ENCODE measurements at places on chromosomes 2 and 18. TPM values are rescaled to one million over a fixed set of nuclear protein-coding genes. Genes with fewer than 3 reads are reported as not detected.

Gene FOXI3
- not detected for total RNA-seq

Gene CYTIP
- total RNA-seq, result 2.9 TPM

Gene DPP4
- 6.7 TPM for total RNA-seq

Gene SEPTIN10
- total RNA-seq, result 157 TPM

GRCh38 chr18:6821356-6821755, 91.8 kb downstream of the ARHGAP28 start:
- H3K4me3 ChIP-seq, result no peak overlapping the region
- H3K27ac ChIP-seq, result no peak overlapping the region
- H3K4me1 ChIP-seq, result no peaks in the 10 kb centered on the region
- H3K27me3 ChIP-seq, result no peaks in the 10 kb centered on the region
- no peaks in the 10 kb centered on the region for H3K36me3 ChIP-seq
- no peak for ATAC-seq

DNA sequence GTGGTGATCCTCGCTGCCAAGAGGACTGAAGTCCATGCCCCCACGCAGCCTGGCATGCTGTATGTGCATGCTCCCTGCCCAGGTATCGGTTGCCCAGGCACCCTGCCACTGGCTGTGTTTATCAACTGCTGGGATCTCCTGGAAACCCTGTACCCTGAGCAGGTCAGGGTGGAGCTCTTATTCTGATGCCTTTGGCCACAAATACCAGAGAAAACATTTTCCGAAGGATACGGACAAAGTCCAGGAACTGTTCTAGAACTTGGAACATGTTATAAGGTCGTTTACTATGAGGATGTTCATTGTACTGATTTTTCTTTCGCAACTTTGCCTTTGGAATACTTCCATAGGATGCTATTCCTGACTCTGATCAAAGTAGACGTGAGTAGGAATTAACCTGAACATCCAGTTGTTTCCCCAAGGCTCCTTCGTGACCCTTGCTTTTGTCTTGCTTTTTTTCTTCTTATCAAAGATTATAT, 55.2 kb downstream of the TMEM17 start:
- H3K27me3 ChIP-seq, result no peaks in the 10 kb centered on the region
- no peak overlapping the region for H3K27ac ChIP-seq
- ATAC-seq, result no peak
- no peaks in the 10 kb centered on the region for H3K4me1 ChIP-seq
- H3K36me3 ChIP-seq, result no peaks in the 10 kb centered on the region

DNA sequence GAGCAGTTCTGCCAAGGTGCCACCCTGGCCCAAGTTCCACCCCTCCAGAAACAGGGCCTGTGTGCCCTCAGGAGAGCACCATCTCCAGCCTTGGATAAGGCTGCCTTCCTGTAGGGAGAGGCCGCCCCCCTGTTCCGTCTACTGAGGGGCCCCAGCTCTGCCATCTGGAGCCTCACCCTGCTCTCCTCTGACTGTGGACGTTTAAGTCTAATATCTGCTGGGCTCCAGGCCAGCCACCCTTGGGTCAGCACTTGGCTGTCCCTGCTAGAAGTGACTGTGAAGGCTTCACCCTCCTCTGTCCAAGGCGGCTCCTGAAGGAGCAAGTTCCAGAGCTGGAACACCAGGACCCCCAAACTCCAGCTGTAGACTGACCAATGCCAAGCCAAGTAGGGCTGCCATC, 26.3 kb downstream of the RHOB start:
- no peak overlapping the region for H3K27ac ChIP-seq
- no peaks in the 10 kb centered on the region for H3K36me3 ChIP-seq

GRCh38 chr2:168705534-168706470, 96.6 kb upstream of the NOSTRIN start:
- H3K36me3 ChIP-seq, result no peaks in the 10 kb centered on the region
- ATAC-seq, result no peak
- H3K4me3 ChIP-seq, result no peak overlapping the region
- H3K27me3 ChIP-seq, result no peaks in the 10 kb centered on the region
- no peaks in the 10 kb centered on the region for H3K4me1 ChIP-seq

DNA sequence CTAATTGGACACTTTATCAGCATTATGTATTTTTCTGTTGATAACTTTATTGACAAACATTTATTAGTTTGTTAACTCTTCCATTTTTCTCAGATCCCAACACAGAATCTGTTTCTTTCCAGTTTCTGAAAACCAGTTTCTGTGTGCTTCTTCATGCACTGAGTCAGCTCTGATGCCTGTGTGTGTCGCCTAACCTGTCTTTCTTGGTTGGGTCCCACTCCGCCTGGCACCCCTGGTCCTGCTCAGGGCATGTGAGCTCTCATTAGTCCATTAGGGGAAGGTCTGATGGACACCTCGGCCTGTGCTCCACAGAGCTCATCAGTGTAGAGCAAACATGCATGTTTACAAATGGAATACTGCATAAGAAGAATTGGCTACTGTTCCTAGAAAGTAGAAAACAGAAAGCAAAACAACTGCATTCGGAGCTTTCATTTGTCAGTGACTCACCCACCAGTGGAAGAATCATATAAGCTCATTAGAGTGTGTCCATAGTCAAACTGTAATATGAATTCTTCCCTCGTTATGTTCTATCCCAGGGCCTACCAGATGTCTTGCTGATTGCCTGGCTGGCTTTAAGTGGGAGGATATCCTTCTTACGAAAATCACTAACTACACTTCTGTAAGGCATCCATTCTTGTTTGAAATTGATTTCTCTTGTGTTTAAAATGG, 137.7 kb downstream of the SNTG2 start:
- no peak for ATAC-seq
- H3K4me1 ChIP-seq, result no peaks in the 10 kb centered on the region
- no peaks in the 10 kb centered on the region for H3K36me3 ChIP-seq
- H3K27me3 ChIP-seq, result no peaks in the 10 kb centered on the region

DNA sequence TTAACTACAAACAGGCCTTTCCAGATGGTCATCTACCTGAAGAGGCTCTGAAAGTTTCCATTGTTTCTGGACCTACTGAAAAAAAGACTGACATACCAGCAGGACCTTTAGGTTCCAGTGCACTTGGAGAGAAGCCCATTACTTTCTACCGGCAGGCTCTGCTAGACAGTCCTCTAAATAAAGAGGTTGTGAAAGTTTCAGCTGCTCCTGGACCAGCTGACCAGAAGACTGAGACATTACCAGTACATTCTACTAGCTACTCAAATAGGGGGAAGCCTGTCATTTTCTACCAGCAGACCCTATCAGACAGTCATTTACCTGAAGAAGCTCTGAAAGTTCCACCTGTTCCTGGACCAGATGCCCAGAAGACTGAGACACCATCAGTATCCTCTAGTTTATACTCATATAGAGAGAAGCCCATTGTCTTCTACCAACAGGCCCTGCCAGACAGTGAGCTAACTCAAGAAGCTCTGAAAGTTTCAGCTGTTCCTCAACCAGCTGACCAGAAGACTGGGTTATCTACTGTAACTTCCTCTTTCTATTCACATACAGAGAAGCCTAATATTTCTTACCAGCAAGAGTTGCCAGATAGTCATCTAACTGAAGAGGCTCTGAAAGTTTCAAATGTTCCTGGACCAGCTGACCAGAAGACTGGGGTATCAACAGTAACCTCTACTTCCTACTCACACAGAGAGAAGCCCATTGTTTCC, 65.8 kb downstream of the ALMS1 start:
- no peaks in the 10 kb centered on the region for H3K36me3 ChIP-seq
- no peak overlapping the region for H3K27ac ChIP-seq
- H3K4me3 ChIP-seq, result no peak overlapping the region
- H3K4me1 ChIP-seq, result no peaks in the 10 kb centered on the region

GRCh38 chr2:31227711-31228125, 6.2 kb upstream of the EHD3 start:
- no peak for ATAC-seq
- no peaks in the 10 kb centered on the region for H3K4me1 ChIP-seq
- no peak overlapping the region for H3K4me3 ChIP-seq
- no peak overlapping the region for H3K27ac ChIP-seq
- H3K27me3 ChIP-seq, result peaks cover 28% of the 10 kb centered on the region

- H3K4me3 ChIP-seq, result no peak overlapping the region
- H3K36me3 ChIP-seq, result no peaks in the 10 kb centered on the region
- no peak overlapping the region for H3K27ac ChIP-seq
- no peaks in the 10 kb centered on the region for H3K27me3 ChIP-seq
- no peaks in the 10 kb centered on the region for H3K4me1 ChIP-seq
- ATAC-seq, result no peak
Observed at GRCh38 chr2:24839729-24840128, 46.5 kb downstream of the CENPO start.

GRCh38 chr2:135099802-135100483, 47.9 kb downstream of the RAB3GAP1 start:
- no peak for ATAC-seq
- no peak overlapping the region for H3K27ac ChIP-seq
- H3K27me3 ChIP-seq, result no peaks in the 10 kb centered on the region
- H3K4me3 ChIP-seq, result no peak overlapping the region
- H3K36me3 ChIP-seq, result no peaks in the 10 kb centered on the region

- ATAC-seq, result no peak
- H3K36me3 ChIP-seq, result peaks cover 16% of the 10 kb centered on the region
Observed at GRCh38 chr2:72949045-72949444, 31.7 kb downstream of the EMX1 start.

DNA sequence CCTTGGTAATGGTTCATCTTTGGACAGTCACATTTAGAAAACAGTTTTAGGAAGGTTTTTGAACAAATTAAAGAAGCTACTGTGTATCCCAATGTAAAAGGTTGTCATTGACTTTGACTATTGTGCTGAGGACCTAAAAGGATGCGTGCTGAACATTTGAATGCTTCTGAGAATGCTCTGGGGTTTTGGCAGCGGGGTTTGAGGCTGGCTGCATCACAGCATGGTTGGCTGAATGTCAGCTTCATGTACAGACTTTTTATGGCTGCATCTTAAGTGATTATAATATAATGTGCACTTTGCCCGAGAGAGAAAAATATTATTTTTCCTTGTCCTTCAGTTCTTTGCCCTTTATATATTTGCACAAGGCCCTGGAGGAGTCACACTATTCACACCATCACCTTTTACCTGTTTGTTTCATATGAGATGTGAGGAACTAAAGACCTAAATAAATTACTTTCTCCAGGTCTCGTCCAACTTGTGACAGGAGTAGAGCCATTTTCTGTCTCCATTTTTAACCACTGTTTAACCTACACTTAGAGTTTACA, 125.9 kb downstream of the CCDC85A start:
- no peaks in the 10 kb centered on the region for H3K36me3 ChIP-seq
- no peak overlapping the region for H3K4me3 ChIP-seq
- H3K27me3 ChIP-seq, result no peaks in the 10 kb centered on the region
- no peak for ATAC-seq

All from gastroesophageal sphincter (tissue), 4 donors.